ENCODE measurements at places on chromosomes 1 and 21.

DNA sequence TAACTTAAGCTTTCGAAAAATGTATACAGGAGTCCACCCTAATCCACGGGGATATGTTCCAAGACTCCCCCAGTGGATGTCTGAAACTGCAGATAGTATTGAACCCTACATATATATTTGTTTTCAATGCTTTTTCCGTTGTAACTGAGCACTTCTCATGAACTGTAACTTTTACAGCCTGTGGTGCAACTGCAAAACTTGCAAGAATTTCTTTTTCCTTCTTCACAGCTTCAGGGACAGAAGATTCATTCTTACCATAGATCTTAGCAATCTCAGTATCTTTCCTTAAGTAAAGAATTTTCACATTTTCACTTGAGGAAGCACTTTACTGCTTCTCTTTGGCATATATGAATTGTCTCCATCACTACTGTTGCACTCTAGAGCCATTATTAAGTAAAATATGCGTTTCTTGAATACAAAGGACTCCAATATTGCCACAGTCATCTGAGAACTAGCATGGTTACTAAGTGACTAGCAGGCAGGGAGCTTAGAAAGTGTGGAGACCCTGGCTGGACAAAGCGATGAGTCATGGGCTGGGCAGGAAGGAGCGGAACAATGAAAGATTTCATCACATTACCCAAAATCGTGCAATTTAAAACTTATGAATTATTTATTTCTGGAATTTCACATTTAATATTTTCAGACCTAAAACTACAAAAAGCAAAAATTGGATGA, 14.1 kb downstream of the DPYD start:
- peak; percentile 18 for DNase-seq

DNA sequence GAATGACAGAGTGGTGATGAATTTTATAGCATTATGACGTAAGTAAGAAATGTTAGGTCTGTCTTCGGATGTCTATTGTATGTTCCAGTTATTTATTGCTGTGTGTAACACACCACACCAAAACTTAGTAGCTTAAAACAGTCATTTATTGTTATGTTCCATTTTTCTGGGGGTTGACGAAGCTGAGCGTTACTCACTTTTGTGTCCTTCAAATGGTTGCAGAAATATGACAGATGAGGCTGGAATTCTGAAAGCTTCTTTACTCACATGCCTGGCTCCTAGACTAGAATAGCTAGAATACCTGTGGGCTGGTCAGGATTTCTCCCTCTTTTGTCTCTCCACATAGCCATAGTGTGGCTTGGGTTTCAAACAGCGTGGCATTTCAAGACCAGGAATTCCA, 62.1 kb upstream of the S1PR1 start:
- peak; percentile 87 for DNase-seq

DNA sequence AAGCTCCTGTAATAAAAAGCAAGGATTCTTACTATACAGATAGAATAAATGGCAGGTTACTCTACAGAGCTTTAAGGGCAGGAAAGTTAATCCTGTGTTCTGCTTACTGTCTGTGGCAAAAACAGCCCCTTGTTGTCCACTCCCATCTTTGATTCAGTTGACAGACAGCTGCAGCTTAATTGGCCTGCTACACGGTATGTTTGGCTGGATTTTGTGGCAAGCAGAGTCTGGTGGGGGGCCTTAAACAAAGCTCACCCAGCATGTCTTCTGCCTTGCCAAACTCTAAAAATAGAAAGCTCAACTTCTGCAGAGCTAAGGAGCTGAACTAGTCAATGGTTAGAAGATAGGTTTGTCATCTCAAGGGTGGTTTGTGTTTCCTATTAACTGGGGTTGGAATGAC, 407.2 kb downstream of the HLX start:
- no peak for DNase-seq

DNA sequence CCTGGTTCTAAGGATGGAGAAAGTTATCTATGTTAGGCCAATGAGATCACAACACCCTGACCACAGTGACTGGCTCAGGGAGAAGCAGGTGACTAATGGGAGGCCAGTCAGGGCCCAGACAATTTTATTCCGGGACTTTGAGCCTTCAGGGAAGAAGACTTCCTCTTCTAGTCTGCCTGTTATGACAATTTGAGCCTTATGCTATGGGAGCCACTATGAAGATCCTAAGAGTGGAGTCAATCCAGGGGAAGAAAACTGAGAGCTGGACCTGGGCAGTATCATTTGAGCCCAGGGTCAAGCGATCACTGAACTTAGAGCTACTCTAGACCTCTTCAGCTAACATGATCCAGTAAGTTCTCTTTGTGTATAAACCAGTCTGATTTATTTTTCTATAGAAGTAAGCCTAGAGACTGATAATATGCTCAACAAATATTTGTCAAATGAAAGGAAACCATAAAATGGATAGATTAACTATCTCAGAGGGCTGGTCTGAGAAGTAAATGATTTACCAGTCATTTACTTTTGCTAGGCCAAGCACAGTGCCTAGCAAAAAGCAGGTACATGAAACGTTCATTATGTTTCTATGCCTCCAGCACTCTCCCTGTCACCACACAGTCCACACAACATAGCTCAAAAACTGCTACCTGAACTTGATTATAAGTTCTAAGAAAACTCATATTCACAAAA, 4.2 kb upstream of the C1orf141 start:
- no peak for DNase-seq

DNA sequence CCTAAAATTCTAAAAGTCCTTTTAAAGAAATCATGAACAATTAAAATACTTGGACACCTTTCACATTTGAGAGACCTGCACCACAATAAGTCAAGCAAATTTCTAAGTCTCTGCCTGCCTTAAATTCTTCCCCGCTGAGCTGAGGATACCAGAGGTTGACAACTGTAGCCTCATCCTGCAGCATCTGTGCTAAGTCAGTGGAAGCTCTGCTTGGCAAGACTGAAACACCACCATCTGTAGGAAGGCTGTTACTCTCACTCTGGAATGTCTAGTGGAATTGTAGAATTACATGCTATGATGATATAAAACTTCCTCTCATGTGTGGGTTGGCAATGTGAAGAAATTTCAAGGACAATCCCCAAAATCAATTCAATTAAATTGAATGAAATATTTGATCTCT, 1756.5 kb downstream of the NCAM2 start:
- DNase-seq = no peak

GRCh38 chr1:35454176-35454575, 103.0 kb downstream of the KIAA0319L start:
- no peak for DNase-seq

DNA sequence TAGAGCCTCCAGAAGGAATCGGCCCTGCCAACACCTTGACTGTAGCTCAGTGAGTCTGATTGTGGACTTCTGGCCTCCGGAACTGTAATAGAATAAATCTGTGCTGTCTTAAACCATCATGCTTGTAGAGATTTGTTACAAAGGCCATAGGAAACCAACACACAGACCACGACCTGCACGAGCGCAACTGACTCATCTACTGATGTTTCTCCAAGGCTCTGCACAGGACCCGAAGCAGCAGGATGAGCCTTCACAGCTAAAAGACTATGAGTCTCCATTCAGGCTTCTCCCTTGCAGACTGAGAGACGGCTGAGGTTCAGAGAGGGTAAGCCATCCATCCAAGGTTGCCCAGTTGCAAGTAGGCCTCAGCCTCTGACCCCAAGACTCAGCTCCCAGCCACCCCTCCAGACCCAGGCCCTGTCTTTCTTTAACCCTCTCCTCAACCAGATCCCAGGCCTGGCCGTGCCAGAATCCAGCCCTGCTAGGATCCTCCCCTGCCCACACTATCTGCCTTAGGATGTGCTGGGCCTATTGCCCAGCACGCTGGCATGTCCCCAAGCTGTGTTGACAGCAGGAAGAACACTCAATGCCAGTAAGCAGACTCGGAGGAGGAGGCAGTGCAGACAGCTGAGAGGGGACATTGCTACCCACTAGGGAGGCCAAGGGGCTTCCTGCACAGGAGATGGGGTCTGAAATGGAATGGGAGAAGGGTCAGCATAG, 109.0 kb downstream of the HMGB4 start:
- DNase-seq = no peak
